CD4-positive, alpha-beta T cell (primary cell): ENCODE measurements at places on chromosomes 4 and X. TPM values are rescaled to one million over a fixed set of nuclear protein-coding genes. Genes with fewer than 3 reads are reported as not detected.

Gene FAAH2
- total RNA-seq, result 5.1 TPM

Gene APOO
- 3.3 TPM for total RNA-seq

Gene OPRPN
- total RNA-seq, result not detected

Gene PPEF1
- not detected for total RNA-seq
